ENCODE measurements at places on chromosomes 1 and 21.

GRCh38 chr21:21715266-21715969 lies 717.2 kb downstream of the NCAM2 start:
- peak; percentile 84 for DNase-seq

- DNase-seq = no peak
Observed at GRCh38 chr21:31220575-31220974, 123.5 kb downstream of the TIAM1 start.

GRCh38 chr1:212539737-212540430 lies 68.7 kb upstream of the ATF3 start:
- DNase-seq = no peak

- no peak for DNase-seq
Observed at GRCh38 chr21:46560568-46561444, 44.1 kb downstream of the S100B start.

- no peak for DNase-seq
Observed at GRCh38 chr1:3093898-3094626, 25.1 kb downstream of the PRDM16 start.

- no peak for DNase-seq
Observed at GRCh38 chr21:25750085-25750484, 15.3 kb downstream of the GABPA start.

GRCh38 chr1:242002510-242002909 lies 3.6 kb upstream of the MAP1LC3C start:
- no peak for DNase-seq

- peak; percentile 41 for DNase-seq
Observed at GRCh38 chr1:43671626-43672330, 21.8 kb downstream of the KDM4A start.

GRCh38 chr1:226047495-226047894 lies 15.0 kb upstream of the H3-3A start:
- peak; percentile 40 for DNase-seq

GRCh38 chr1:167746988-167747655 lies 25.3 kb downstream of the MPZL1 start:
- DNase-seq = no peak

GRCh38 chr1:193479187-193479586 lies 292.8 kb upstream of the B3GALT2 start:
- no peak for DNase-seq

GRCh38 chr1:52590266-52590665 lies 11.9 kb upstream of the GPX7 start:
- DNase-seq = no peak

- no peak for DNase-seq
Observed at GRCh38 chr21:17598437-17598836, 14.3 kb downstream of the BTG3 start.

DNA sequence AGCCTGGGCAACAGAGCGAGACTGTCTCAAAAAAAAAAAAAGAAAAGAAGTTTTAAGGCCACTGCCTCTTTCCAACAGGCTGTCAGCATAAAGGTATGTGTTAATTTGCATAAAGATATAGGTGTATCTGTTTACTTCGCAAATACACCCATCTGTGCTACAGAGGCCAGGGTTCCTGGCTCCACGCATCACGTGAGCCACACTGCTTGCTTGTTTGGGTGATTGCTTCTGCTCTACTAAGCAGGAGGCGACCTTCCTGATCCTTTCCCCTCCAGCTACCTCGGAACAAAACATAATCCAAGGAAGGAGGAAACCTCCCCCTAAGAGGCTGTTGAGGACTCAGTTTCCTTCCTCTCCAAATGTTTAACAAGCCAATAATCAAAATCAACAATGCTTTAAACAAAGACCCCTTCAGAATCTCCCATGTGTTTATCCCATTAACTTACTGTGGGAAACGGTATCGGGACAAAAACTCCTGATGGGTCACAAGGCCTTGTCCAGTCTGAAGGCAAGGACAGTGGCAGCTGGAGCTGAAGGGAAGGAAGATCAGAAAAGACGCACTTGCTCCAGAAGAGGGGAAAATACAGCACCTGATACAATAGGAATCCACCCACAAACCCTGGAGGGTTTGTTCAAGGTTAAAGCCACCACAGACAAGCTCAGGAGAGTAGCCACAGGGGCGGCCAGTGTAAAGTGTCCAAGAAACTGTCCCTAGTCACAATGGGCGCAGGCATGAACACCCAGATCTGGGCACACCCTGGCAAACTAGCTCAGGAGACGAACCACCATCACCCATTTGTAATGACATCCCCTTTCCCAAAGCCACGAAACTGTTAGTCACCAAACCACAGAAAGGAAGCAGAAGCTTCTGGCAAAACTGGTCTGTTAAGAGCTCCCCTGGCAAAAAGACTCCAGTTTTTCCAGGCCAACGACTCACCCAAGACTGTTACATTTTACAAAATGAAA lies 17.2 kb downstream of the CTNNBIP1 start:
- DNase-seq = peak; percentile 33

- DNase-seq = no peak
Observed at GRCh38 chr1:201718346-201719202, 110.4 kb upstream of the IPO9 start.

- DNase-seq = no peak
Observed at GRCh38 chr21:14870853-14871149, 194.0 kb downstream of the NRIP1 start.

DNA sequence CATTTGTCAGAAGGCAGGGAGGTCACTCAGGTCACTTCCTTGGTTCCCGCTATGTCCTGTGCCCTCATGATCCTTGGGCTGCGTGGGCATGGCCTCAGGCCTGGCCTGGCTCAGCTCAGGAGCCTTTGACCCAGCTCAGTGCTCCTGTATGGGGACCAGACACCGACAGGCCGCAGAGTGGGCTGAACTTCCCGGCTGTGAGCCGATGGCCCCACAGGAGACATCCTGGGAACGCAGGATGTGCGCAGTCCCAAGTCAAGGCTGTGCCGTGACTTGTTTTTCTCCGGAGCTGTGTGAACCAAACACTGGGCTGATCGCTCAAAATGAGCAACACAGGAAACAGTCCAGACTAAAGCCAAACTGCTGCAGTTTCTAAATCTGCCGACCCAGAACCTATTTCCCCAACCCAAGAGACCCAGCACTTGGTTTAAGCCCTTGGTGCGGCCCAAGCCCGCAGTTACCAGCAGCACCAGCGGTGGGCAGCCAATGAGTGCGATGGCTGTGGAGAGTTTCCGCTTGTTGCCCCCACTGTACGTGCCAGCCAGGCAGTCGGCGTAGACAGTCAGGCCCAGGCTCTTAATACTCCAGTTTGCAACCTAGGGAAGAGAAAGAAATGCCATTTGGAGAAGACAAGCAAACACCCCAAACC lies 92.3 kb upstream of the GCLM start:
- DNase-seq = no peak

DNA sequence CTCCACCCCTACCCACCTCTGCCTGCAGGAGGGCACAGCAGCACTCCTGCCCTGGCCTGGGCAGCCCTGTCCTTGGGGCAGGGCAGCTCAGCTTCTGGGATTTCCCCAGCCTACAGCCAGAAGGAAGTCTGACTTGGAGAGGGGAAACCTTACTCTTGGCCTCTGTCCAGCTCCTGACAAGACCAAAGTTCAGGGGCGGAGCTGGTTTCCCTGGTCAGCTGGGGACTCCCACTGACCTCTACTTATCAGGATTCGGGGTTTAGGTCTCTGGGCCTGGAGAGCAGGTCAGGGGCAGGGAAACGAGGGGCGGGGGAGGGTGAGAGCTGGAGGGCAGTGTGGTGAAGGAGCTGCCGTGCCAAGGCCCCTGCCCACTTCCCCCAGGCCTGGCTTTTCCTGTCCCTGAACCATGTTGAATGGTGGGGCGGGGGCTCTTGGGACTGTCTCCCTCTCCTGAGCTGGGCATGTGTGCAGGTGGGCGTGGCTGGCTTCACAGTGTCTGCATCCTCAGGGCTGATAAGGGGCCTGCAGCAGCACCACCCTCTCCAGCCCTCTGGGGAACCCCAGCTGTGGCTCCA lies 16.8 kb upstream of the ETV3 start:
- DNase-seq = no peak

- DNase-seq = no peak
Observed at GRCh38 chr21:32181457-32181856, 97.4 kb downstream of the MIS18A start.

GRCh38 chr1:117569856-117570255 lies 36.0 kb upstream of the TENT5C start:
- no peak for DNase-seq

GRCh38 chr1:110148961-110149360 lies 1.3 kb upstream of the SLC6A17 start:
- no peak for DNase-seq

DNA sequence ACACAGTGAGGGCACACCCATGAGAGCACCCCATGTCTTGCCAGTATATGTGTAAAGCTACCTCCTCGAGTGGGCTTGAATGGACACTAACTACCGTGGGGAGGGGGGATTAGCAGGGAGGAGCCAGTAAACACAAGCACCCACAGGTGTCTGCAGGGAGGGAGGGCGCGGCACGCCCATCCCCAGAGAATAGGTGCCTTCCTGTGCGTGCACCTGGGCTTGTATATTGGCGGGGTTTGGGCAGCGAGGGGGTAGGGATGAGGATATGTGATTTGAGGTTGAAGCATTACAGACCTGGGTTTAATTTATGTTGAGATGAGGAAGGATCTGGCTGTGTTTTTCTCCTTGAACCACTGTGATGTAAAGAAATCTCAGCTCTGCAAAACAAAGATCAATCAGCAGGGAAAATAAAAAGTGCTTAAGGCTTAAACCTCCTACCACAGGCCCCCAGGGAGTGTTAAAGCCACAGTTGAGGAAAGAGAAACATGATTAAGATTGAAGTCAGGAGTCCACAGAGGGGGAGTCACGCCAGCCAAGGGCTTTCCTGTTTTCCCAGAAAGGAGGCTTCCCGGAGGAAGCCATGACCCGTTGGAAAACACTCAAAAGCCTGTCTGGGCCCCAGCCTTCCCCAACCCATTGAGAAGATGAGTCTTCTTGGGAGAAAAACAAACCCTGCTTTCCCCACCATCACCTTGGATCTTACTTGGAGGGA lies 80.0 kb downstream of the CAMK2N1 start:
- DNase-seq = peak; percentile 53
